ENCODE measurements at places on chromosomes 6 and 20.

GRCh38 chr6:107560657-107561056, 70.7 kb downstream of the SOBP start:
- DNase-seq = no peak

DNA sequence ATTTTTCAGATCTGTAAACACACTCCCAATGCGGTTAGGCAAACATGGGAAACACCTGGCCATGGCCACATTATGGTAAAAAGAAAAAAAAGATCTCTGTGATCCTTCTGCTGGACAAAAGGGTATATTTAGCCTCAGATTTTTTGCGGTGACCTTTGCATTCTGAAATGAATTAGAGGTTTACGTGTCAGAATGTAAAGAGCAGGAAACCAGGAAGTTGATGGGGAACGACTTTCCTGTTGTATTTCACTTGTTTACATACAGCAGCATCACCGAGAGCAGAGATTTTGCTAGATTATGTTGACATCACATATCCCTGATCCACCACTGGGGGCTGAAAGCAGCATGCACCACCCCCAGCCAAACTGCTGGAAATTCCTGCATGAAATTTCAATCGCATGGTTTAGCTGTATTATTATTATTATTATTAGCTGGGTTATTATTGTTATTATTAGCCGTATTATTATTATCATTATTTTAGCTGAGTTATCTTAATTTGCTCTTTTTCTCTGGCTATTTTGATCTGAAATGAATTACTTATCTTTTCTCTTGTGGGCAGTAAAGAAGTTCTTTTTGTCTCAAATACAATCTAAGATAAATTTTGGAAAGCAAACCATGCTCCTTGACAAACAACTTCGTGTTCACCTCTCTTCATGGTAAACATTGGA, 189.4 kb downstream of the ZFP64 start:
- DNase-seq = no peak

- no peak for DNase-seq
Observed at GRCh38 chr20:61015602-61016001, 236.5 kb upstream of the CDH4 start.

- DNase-seq = no peak
Observed at GRCh38 chr6:157715728-157716164, 107.3 kb upstream of the SNX9 start.

- DNase-seq = peak; percentile 17
Observed at GRCh38 chr6:39137245-39137644, 22.3 kb upstream of the SAYSD1 start.

- DNase-seq = no peak
Observed at GRCh38 chr6:118639054-118639964, 12.1 kb downstream of the CEP85L start.

DNA sequence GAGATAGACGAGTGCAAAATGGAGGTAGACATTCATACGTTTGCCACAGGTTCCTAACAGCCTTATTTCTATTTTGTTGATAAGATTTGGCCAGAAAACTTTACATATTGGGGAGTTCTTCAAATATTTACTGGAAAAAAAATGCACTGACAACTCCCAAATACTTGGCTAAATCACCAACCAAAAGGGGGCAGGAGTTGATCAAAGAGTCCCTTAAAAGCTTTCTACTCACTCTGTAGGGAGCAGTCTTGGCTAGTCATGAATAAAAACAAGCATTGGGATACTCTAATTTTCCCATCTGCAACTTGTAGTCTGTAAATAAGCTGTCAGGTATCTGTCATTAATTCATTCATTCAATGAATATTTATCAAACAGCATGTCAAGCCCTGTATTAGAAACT, 18.4 kb downstream of the TENT5A start:
- no peak for DNase-seq

DNA sequence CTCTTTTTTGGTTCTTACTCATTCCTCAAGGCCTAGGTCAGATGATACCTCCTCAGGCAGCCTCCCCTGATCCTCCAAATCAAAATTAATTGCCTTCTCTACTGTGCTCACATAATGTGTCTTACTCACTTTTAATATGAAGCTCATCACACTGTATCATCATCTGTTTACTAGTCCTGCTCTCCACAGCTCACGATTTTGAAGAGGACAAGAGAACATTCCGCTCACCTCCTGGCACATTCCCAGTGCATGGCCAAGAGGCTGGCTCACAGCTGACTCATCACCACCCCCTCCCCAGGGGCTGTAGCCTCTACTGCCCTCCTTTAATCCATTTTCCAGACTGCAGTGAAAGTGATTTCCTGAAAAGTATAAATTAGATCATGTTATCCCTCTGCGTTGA, 133.1 kb downstream of the ALDH8A1 start:
- DNase-seq = no peak

DNA sequence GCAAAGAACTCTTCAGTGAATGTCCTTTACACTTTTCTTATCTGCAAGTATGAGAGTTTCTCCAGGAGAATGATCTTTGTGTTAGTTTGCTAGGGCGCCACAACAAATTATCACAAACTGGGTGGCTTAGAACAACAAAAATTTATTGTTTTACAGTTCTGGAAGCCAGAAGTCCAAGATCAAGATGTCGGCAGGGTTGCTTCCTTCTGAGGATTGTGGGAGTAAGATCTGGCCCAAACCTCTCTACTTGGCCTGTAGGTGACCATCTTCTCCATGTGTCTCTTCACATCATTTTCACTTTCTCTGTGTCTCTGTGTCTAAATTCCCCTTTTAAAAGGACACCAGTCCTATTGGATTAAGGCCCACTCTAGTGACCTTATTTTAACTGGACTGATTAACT, 103.0 kb downstream of the ADTRP start:
- no peak for DNase-seq

DNA sequence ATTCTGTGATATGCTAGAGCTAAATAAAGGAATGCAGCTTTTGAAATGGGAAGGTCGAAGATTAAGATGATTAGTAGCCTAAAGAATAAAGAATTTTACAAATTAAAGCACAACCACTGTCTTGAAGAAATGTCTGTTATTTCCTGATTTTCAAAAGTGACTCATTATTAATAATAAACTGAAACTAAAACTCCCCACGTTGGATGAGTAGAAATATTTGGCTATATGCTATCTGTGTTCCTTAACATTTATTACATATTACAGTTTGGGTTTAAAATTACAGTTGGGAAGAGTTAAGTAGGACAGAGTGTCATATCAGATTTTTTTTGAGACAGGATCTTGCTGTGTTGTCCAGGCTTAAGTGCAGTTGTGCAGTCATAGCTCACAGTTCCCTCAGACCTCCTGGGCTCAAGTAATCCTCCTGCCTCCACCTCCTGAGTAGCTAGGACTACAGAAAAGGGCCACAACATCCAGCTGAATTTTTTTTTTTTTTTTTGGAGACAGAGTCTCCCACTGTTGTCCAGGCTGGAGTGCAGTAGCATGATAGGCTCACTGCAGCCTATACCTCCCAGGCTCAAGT, 47.1 kb downstream of the AKIRIN2 start:
- DNase-seq = no peak

DNA sequence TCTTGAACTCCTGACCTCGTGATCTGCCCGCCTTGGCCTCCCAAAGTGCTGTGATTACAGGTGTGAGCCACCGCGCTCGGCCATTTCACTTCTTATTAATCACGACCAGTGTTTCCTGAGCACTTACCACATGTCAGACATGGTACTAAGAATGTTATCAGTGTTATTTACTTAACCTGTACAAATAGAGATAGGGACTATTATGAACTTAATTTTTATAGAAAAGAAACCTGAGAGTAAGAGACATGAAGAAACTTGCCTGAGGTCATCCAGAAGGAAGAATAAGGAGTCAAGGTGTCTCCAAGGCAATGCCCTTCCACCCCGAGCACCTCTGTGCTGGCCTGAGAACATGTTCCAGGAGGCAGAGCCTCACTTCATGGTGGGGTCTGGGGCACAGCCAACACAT, 29.3 kb upstream of the EZR start:
- no peak for DNase-seq

DNA sequence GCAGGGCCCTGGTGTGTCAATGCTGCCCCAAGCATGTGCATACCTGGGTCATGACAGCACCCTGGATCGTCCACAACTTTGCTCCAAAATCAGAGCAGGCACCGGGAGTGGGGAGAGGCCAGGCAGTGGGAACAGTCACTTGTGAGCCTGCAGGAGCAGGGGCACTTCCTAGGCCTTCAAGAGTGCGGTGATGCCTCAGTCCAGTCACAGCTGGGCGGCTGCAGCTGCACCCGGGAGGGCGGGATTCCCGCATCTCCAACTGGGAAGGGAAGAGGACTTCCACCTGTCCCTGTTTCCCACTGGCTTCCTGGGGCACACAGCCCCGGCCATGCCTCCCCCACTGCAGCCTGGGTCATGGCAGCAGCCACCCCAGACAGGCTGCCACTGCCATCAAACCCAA, 191.3 kb upstream of the DEFB112 start:
- no peak for DNase-seq

GRCh38 chr6:14001329-14002012, 76.7 kb downstream of the RNF182 start:
- DNase-seq = no peak

- DNase-seq = no peak
Observed at GRCh38 chr6:142011156-142011555, 121.6 kb upstream of the GJE1 start.

Data from activated gamma-delta T cell treated with Interleukin-2 at 50 U/mL for 16 hours (primary cell).